ENCODE measurements at places on chromosomes 5 and 9.
A peak's percentile ranks its signal among the peaks of the same experiment; 100 is the strongest.

DNA sequence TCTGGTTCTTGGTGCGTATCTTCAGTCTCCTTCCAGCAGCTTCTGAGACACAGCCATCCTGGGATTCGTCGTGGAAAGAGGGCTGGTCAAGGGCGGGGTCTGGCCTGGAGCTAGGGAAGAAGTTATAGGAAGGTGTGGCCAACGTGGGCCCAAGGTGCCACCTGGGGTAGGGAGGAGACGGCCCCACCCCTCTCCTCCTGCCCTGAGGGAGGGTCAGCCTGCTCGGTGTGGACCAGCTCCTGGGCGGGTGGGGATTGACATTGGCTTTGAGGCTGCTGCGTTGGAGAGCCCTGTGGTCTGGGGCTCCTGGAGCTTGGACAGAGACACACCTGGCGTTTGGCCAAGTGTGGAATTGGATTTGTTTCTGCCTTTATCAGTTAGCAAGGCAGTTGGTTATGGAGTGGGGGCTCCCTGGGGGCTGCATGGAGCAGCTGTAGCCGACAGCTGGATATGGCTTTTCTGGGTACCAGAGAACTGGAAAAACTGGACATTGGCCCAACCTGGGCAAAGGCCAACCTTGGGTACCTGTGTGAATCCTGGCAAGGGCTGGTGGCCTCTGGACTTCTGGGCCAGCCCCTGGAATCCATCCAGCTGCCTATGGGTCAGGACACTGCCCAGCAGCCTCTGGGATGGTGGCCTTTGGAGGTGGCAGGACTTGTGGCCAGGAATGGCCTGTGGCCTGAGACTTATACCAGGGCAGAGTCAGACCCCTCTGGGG is 75.7 kb upstream of the PPP1R26 start:
- no peak for DNase-seq

DNA sequence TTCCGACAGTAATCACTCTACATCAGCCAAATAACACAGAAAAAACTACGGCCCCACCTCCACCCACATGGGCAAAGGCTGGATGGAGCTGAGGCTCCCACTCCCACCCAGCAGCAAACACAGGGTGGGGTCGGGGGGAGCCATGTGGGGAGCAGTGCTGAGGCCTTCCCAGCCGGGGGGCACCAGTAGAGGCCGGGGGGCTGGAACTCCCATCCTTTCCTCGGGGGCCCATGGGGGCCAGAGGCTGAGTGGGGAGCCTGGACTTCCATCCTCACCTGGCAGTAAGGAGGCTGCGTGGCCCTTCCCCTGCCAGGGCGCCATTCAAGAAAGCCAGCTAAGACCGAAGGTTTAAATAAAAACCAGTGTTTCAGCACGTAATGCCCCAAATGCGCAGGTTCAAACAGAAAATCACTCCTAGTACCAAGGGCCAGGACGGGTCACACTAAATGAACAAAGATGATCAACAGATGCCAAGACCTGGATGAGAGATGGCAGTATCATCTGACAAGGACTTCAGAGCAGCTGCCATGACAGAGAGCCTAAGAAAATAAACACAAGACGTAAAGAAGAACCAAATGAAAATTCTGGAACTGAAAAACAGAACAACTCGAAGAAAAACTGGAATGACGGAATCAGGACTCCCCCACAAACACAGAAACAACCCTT is 9.4 kb downstream of the CCDC127 start:
- no peak for DNase-seq

GRCh38 chr5:58456486-58456885 is 3.4 kb downstream of the PLK2 start:
- no peak for DNase-seq

GRCh38 chr9:79551586-79551985 is 20.2 kb upstream of the TLE4 start:
- DNase-seq: no peak

- no peak for DNase-seq
Measured at GRCh38 chr5:76716456-76717157, 681 bp downstream of the F2R start.

DNA sequence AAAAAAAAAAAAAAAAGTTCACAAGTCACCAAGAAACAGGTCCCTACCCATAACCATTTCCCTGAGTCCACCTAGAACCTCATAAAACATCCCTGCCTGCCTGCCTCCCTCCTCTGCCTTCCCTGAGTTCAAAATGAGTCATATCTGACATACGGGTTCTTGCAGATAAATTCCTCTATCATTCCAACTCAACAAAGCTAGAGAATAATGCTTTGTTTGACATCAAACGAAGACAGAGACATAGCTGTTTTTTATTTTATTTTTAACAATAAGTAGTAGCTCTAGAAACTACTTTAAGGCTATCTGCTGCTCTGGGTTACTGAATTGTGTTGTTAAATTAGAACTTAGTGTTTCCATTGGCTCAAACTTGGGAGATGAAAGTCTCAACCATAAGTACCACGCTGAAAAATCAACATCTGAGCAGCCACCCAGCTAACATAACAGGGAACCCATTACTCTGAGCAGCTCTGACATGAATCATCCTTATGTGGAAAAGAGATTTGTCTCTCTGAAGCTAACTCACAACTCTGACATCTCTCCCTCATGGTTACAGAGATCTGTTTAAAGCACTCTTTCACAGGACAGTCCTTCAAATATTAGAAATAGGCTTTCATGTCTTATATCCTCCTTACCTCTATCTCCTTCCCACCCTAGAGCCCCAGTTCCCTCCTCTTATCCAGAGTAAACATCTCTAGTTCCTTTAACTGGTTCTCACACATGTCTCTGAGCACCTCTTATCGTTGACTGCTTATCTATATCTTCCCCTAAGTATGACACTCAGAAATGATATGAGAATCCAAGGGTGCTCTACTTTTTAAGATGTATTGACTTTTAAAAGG is 12.1 kb downstream of the TMEM245 start:
- no peak for DNase-seq

DNA sequence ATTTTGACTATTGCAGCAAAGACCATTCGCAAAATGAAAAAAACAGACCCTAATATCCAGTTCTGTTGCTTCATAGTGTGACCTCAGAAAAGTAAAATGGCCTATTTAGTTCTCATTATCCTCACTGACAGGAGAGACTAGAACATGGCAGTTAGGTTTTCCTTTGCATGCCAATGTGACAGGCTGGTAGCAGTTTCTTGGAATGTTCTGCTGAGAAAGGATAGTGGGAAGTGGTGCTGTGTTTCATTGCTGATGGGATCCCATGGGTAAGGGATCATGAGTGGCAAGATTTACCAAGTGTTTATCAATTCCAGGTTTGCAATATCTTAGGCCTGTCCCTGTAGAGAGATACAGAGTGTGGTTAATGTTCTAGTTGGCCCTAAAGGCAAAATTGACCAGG is 88.5 kb downstream of the ACER2 start:
- DNase-seq: no peak

DNA sequence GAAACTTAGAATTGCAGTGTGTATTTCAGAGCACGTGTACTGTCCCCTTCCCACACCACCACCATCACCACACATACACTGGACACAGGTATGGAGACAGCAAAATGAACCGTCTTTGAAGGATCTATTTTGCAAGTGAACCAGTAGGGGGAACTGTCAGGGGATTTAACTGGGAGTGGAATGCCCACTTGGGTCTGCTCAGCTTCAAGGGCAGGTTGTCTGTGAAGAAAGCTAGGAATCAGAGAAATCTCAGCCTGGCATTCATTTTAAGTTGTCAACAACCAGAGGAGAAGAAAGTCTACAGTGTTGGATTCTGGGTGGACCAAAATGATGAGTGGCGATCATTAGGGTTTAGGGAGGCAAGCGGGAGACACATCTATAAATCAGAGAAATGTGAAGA is 147.0 kb downstream of the DCP2 start:
- no peak for DNase-seq

- DNase-seq: no peak
Measured at GRCh38 chr9:7303907-7304626, 495.5 kb downstream of the DMAC1 start.

DNA sequence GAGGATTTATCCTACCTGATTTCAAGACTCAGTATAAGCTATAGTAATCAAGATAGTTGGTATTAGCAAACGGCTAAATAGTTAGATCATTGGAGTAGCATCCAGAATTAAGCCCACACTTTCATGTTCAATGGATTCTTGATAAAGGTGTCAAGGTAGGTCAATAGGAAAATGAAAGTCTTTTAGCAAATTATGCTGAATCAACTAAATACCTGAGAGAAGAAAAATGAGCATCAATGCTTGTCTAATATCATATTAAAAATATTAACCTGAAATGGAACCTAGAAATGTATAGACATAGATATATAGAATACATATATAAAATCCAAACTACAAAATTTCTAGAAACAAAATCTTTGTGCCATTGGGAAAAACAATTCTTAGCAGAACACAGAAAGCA is 685.6 kb downstream of the DTWD2 start:
- no peak for DNase-seq

DNA sequence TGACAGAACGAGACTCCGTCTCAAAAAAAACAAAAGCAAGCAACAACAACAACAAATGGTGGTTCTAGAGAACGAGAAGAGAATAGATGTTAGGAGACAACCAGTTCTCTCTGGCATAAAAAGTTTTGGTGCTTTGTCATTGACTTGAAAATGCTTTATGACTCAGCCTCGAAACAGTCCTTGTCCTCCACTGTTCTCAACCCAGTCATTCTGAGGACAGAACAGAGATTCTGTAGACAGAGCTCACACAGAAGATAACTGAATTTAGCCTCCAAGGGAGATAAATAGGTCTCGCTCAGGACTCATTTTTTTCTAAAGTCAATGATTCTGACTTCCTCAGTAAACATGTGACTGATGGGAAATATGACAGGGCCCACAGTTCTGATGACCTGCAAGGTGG is 76.0 kb upstream of the FSTL4 start:
- no peak for DNase-seq

DNA sequence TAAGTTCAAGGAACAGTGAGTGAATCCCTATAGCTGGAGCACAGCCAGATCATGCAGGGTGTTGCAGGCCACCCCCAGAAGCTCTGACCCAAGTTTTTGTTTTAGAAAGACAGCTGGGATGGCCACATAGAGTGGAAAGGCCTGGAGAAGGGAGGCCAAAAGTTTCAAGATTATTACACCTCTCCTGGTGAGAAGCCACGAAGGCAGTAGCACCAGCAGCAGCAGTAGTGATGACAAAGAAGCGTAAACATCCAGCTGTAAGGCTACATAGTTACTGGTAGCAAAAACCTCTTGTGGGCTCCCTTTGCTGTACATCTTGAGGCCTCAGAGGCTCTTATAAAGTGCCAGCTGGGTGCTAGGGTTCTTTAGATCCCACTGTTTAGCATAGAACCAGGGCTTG is 11.8 kb downstream of the ADAMTSL1 start:
- no peak for DNase-seq

- peak; percentile 46 for DNase-seq
Measured at GRCh38 chr5:139638090-139638735, 9.9 kb upstream of the CXXC5 start.

DNA sequence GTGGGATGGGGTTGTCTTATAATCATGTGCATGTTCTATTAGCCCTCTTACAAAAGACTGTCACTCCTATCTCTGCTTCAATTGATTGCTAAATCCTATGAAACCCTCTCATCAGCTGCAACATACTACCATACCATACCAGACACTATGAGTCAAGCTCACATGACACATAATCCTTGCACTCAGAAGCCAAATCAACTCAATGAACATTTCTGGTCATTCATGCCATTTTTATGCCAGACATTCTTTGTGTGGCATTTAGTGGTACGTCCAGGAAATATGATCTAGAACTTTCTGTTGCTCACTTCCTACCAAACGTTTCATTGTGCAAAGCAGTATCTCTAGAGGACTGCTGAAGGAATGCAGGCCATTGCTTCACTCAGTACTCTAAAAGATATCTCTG is 159.2 kb upstream of the GNA14 start:
- DNase-seq: no peak

GRCh38 chr5:79285833-79286232 is 49.9 kb downstream of the JMY start:
- no peak for DNase-seq

GRCh38 chr9:5515261-5515650 is 4.9 kb downstream of the PDCD1LG2 start:
- DNase-seq: no peak

DNA sequence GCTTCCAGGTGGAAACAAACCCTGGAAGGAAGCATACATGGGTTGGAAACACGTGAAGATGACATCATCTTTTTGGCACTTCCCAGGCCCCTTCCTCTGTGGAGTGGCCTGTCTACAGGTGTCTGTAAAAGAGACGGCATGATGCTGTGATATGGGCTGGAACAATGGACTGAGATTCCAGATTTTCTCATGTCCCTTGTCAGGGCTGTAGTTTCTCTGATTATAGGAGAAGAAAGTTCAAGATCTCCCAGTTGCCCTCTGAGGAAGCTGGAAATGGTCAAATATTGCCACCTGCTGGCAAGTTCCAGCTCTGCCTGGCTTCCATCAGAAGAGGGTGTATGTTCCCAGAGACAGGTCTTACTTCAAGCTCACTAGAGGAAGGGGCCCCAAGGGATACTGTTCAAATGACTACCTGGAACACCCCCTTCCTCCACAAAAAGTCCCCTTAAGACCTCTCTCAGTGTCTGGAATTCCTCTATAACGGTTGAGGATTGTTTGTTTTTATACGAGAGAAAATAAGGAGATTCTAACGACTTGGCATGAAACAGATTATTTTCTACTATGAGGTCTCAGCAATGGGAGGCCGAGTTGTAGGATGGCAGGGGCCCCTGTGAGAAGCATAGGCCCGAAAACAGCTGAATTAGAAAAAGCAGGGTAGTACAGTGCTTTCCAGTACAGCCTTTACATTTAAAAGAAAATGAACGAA is 7.3 kb upstream of the ANXA6 start:
- DNase-seq: peak; percentile 66

DNA sequence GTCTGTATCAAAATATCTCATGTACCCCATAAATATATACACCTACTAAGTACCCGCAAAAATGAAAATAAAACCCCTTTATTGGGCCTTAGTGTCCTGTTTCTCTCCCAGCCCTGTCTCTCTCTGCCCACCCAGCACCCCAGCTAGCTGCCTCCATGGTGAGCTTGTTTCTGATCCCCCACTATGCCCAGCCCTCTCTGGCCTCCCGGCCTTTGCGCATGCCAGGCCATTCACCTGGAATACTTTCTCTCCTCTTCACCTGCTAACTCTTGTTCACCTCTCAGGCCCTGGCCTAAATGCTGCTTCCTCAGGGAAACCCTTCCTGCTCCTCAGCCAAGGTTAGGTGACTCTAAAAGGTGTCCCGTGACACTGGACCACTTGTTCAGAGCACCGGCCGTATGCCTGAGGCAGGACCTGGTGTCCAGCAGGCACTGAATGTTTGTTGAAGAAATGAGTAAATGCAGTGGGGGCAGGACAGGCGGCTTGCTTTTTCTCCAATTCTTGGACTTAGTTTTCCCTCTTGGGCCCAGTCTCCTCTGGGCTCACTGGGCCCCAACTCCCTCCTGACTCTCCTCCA is 58.5 kb downstream of the PSD2 start:
- no peak for DNase-seq

DNA sequence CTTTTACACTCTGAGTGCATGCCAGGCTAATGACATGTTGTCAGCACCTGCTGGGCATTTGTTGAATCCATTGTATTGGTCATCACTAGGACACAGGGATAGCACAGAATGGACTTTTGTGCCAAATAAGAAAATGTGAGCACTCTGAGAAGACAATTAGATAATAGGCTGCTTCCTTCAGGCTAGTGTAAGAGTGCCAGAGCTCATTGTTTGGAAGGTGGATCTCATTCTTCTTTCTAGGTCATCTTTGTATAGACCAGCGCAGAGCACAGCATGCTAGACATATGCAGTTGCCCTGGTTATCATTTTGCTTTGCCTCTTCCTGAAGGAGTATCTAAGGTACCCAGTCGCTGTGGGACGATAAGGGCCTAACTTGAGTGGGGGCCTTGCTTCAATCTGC is 493.4 kb upstream of the COX7C start:
- no peak for DNase-seq

- no peak for DNase-seq
Measured at GRCh38 chr5:159525117-159525516, 194.8 kb upstream of the IL12B start.
